ENCODE measurements at places on chromosomes 4 and X.

DNA sequence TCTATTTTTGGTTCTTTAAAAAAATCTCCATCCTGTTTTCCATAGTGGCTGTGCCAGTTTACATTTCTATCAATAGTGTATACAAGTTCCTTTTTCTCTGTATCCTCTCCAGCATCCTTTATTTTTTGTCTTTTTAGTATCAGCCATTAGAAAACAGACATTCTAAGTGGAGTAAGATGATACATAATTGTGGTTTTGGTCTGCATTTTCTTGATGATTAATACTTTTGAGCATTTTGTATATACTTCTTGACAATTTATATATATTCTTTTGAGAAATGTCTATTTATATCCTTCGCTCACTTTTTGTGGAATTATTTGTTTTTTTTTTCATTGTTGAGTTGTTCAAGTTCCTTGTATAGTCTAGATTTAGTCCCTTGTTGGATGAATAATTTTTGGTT lies 382.2 kb upstream of the SPOCK3 start:
- DNase-seq, result no peak

- DNase-seq, result peak; percentile 22
Observed at GRCh38 chr4:23805450-23805851, 84.4 kb downstream of the PPARGC1A start.

GRCh38 chr4:89616382-89616781 lies 220.6 kb downstream of the SNCA start:
- DNase-seq, result no peak

DNA sequence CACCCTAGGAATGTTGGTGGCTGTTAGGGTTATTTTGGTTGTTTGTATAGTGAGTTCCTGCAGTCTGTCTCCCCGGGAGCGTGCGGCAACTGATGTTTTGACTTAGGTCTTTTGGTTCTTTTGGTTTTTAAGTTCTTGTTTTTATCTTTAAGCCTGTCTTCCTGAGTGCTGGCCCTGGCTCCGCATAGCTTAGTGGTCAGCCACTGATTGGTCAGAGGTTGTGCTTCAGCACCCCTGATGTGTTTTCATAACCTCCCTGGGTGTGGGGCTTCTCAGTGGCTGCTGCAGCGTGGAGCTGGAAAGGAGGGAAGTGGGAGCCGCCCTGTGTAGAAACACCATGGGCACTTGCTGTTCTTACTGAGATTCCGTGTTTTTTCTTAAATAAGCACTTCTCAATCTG lies 5.1 kb downstream of the PIGG start:
- DNase-seq, result no peak

DNA sequence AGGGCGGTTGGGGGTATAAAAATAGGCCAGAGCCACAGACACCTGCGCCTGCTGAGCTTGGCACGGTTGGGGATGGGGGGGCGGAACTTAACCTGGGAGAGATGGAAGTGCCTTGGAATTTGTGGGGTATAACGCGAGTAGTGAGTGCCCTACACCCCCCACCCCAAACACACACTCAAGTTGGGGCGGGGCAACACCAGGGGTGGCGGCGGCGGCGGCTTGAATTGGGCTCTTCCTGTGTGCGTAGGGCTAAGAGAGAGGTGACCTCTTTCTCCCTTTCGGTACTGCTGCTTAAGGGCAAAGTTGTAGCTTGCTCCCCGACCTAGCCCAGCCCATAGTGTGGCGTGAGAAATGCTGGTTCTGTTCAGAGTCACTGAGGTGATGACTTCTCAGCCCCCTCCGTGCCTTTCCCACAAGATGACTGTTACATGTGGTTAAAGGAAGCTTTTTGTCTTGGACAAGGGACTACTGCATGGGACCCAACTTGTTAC lies 839 bp downstream of the STK26 start:
- peak; percentile 71 for DNase-seq

DNA sequence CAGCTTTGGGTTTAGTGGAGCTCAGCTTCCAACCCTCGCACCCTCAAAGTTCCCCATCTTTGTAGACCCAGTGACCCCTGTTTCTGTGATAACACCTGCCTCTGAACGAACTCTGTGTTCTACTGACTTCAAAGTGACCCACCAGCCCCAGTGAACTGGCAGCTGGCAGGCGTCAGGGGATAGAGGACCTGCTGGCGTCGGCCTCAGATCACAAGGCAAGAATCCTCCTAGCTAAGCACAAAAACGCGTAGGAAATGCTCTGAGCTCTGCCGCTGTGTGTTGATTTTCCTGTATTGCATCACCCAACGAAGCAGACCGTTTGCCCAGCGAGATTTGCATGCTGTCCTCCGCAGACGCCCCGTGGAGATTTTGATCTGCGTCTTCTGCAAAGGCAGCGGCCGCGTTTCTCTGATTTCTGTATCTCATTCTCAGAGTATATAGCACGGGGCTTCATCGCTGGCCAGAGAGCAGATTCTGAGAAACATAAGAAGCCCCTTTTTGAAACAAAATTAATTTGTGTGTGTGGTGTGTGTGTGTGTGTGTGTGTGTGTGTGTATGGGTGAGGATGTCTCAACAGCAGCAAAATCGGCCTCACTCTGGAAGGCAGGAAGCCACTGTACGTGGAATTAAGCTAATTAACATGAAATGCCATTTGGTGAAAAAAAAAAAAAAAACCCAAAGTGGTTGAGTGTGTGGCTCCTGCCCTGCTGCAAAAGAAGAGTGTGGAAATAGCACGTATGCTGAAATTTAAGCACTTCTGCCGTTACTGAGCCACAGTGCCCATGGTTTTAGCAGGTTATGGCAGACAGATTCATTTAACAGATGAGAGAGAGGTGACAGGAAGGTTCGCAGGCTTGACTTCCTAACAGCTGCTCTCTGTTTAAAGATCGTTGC lies 29.2 kb upstream of the ASMTL start:
- peak; percentile 74 for DNase-seq

- no peak for DNase-seq
Observed at GRCh38 chrX:127908384-127908783, 143.8 kb downstream of the ACTRT1 start.

All from M059J (cell line).